ENCODE measurements at places on chromosomes 1 and 21.

DNA sequence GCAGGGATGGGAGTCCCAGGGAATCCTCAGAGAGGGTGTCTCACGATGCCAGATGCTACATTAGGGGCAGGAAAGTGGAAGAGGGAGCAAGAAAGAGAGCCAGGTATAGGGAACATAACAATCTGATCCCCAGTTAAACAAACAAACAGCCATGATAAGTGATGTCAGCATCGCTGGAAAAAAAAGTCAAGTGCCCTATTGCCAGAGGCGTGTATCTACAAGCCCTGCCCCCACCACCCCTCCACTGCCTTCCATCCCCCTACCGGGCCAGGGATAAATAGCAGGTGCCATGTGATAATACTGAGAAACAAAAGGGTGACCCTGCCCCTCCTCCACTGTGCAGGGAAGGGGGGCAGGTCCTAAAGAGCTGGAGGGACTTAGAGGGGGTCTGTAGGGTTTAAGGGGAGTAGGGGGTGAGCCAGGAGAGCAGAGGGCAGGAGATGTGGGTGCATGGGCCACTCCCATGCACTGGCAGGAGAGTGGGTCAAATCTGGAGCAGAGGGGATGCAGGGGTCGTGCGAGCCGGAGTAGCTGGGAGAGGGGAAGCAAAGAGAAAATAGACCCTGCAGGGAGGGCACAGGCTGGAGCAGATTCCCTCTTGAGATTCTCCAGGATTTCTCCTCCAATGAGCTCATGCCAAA is 3.4 kb downstream of the SLC26A9 start:
- DNase-seq = no peak

DNA sequence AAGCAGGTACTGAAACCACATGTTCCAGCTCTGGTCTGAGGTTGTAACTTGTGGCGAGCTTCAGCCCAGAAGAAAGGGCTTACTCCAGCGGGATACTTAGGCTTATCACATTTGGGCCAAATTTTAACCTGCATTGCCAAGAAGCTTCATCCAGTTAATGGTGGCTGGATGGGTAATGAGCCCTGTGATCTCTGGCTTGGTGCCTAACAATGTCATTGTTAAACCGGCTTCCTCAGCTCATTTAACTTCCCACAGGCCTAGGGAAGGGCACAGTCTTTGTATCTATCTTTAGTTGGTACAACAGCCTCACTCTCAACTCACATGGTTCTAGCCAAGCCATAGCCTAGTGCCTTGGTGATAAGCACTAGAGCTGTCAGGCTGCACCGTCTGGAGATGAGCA is 43.6 kb upstream of the CCDC190 start:
- DNase-seq = no peak

DNA sequence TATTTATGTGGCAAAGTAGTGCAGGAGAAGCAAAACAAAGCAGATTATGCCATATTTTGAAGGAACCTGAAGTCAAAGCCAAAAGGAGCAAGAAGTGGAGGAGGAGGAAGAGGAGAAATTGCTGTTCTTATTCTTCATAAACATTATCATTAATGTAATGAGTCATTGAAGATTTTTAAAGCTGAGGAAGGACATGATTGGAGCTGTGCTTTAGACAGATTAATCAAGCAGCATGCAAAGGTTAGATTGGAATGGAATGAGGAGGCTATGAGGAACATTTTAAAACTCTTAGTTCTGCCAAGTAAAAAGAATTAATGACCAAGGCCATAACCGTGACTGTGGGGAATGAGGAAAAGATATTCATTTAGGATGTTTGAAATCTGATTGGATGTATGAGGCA is 33.0 kb upstream of the HSD17B7 start:
- no peak for DNase-seq

DNA sequence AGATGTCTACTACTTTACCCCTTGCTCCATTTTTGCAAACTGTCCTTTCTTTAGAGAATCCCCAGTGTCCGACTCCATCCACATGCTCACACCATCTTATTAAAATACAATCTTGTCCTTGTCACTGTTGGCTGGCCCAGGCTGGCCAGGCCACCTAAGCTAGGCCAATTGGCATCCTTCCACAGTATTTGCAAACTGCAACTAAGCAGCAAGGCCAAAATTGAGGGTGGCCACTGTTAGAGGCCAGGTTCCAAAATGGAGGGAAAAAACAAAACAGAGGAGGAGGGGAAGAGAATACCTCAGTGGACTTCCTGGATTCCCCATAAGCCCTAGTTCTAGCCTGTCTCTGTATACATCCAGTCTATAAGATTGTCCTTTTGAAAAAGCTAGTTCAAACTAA is 4.3 kb downstream of the FAM89A start:
- DNase-seq = no peak

- no peak for DNase-seq
Observed at GRCh38 chr1:34188418-34188817, 11.7 kb downstream of the C1orf94 start.

- DNase-seq = no peak
Observed at GRCh38 chr1:59696421-59697115, 118.2 kb upstream of the HOOK1 start.

- no peak for DNase-seq
Observed at GRCh38 chr21:33359446-33359845, 34.7 kb downstream of the IFNAR1 start.

DNA sequence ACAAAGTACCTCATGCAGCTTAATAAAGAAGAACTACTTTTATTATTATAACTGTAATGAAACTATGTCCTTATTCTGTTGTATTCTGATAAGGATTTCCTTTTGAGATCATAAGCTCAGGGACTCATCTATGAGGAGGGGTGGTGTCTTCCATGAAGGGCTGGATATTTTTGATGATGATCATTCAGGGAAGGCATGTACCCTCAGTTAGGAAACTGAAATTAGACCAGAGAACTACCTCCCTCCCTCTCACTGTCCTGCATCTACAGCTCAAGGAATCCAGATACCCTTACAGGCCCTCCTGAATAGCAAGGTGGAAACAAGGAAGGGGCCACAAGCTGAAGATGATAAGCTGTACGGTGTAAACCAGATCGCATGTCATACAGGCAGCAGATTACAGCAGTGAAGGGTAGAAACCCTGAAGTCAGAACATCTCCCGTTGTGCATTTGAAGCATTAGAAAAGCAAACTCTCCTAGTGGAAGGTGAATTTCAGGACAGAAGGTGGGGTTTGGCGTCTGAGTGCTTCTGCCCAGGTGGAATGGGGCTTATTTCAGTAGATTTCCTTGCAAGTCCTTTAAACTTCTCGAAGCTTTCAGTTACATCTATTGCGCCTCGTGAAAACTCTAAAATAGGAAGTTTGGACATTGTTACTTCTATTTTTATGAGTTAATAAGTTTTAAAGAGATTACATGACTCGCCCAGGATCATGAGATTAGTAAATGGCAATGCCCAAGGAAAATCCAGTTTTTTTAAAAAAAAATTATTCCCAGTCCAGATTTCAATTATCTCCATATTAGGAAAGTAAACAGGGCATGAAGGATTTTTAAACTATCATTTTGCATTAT is 101.1 kb upstream of the HNRNPU start:
- DNase-seq = no peak

DNA sequence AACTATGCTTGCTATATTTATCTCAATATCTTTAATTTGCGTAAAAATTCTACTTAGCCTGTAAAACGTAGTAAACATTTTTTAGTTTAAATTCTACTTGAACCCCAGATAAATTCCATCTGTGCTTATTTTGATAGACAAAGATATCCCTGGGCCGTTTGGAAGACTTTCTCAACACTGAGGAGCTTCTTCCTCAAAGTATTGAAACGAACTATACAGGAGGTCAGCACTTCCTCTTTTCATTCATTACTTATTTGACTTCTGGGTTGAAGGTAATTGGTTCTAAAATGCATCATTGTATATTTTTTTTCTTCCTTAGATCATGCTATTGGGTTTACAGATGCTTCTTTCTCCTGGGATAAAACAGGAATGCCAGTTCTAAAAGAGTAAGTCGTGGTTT is 74.7 kb downstream of the HSPA13 start:
- no peak for DNase-seq

GRCh38 chr1:231099996-231100767 is 60.1 kb upstream of the FAM89A start:
- DNase-seq = peak; percentile 41

GRCh38 chr1:1264868-1265272 is 8.8 kb downstream of the UBE2J2 start:
- DNase-seq = no peak

- DNase-seq = no peak
Observed at GRCh38 chr21:26469789-26470188, 103.3 kb downstream of the CYYR1 start.

DNA sequence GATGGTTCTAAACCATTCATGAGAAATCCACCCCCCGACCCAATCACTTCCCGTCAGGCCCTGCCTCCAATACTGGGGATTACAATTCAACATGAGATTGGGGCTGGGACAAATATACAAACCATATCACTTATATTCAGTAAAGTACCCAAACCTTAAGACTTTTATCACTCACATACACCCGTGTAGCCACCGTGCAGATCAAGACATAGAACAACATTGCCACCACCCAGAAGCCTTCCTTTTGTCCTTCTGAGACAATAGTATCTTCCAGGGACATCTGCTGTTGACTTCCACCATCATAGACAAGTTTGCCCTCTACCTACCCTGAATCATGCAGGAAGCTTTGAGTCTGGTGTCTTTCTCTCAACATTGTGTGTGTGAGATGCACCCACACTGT is 37.5 kb downstream of the CLIC6 start:
- DNase-seq = no peak

- no peak for DNase-seq
Observed at GRCh38 chr1:222905151-222905550, 90.3 kb downstream of the DISP1 start.

DNA sequence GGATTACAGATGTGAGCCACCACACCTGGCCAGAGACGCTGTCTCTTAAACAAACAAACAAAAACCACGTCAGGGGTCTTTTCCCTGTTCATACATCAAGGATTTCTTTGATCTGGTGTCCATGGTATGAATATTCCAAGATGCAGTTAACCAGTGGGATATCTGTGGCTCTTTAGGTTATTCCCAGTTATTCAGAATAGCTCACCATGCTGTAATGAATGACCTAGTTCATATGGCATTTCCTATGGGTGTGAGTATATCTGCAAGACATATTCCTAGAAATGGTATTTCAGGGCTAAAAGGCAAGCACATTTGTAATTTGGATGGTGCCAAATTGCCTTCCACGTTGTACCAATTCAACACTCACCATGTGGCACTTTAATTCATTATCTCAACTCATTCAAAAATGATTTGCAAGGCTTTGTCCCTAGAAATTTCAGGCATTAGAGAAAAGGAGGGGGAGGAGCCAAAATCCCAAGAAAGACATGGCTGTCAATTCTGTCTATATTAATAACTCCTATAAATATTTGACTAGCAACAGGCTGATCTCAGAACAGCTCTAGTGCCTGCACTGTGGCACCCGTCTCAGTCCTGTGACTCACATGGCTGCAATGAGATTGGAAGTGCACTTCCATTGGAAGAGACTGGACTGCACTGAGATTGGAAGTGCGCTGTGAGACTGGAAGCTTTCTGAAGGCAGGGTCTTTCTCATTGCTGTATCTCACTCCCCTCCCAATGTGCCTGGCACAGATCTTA is 6.0 kb upstream of the STMN1 start:
- DNase-seq = no peak

DNA sequence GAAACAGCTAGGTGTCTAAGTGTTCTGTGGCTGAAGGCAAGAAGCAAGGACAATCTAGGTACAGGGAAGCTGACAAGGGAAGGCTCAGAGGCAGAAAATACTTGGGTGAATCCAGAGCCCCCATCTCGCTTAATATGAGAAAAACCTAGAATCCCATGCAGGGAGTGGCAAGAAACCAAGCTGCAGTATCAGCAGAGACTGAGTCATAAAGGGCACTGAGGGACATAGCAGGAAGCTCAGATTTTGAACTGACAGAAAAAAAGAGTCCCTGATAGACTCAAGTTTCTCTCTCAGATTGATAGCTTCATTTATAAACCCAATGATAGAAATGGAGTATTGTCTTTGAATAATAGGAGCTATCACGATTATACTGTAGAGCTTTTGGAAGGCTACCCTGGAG is 77.3 kb upstream of the KCNJ15 start:
- no peak for DNase-seq

- no peak for DNase-seq
Observed at GRCh38 chr1:179493323-179493722, 82.4 kb downstream of the NPHS2 start.

- DNase-seq = no peak
Observed at GRCh38 chr1:12527564-12527963, 90.4 kb downstream of the DHRS3 start.

- no peak for DNase-seq
Observed at GRCh38 chr1:161494091-161494735, 11.0 kb upstream of the FCGR2A start.

GRCh38 chr1:58861506-58861905 is 77.7 kb upstream of the JUN start:
- no peak for DNase-seq

GRCh38 chr1:61190618-61191432 is 108.5 kb downstream of the NFIA start:
- DNase-seq = no peak

DNA sequence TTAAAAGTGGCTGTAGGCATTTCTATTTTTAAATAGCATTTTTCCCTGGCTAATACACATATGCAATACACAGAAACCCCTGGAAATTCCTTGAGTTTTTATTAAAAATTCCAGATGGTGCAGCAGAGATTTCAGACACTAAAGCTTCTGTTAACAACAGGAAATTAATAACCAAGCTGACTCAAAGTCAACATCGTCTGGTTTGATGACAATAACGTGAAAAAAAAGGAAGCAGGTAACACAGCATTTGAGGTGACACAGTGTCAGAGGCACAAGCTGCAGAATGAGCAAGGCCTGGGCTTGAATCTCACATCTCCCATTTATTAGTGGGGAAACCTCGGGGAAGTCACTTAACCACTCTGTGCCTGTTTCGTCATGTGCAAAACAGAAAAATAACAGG is 64.6 kb upstream of the GJB5 start:
- DNase-seq = no peak

Measured in urinary bladder (tissue), 4 donors.